ENCODE measurements at places on chromosomes 1 and 21. TPM values are rescaled to one million over a fixed set of nuclear protein-coding genes. Genes with fewer than 3 reads are reported as not detected.

RFX5 gene
- 37.8 TPM for total RNA-seq

GRCh38 chr1:117564227-117565075, 41.4 kb upstream of the TENT5C start:
- no peak for DNase-seq
- H3K4me3 ChIP-seq, result no peak overlapping the region
- peaks cover 19% of the 10 kb centered on the region for H3K27me3 ChIP-seq
- H3K4me1 ChIP-seq, result no peaks in the 10 kb centered on the region

- DNase-seq, result no peak
- no peaks in the 10 kb centered on the region for H3K27me3 ChIP-seq
- H3K36me3 ChIP-seq, result 0 out of 2 replicates have a peak, but pooled peaks cover 1% of the 10 kb centered on the region
- H3K4me3 ChIP-seq, result no peak overlapping the region
- no peak overlapping the region for H3K27ac ChIP-seq
Measured at GRCh38 chr1:243452092-243452491, 196.3 kb downstream of the SDCCAG8 start.

GRCh38 chr1:3718764-3719163, 33.5 kb upstream of the CCDC27 start:
- H3K4me3 ChIP-seq, result no peak overlapping the region
- H3K27me3 ChIP-seq, result peaks cover 32% of the 10 kb centered on the region
- no peaks in the 10 kb centered on the region for H3K4me1 ChIP-seq
- DNase-seq, result no peak

IGSF5 gene
- not detected for total RNA-seq

- no peak for DNase-seq
- H3K27ac ChIP-seq, result no peak overlapping the region
- no peaks in the 10 kb centered on the region for H3K27me3 ChIP-seq
- no peaks in the 10 kb centered on the region for H3K4me1 ChIP-seq
- no peak overlapping the region for H3K4me3 ChIP-seq
Measured at GRCh38 chr1:89309828-89310227, 37.2 kb upstream of the GBP5 start.

DNA sequence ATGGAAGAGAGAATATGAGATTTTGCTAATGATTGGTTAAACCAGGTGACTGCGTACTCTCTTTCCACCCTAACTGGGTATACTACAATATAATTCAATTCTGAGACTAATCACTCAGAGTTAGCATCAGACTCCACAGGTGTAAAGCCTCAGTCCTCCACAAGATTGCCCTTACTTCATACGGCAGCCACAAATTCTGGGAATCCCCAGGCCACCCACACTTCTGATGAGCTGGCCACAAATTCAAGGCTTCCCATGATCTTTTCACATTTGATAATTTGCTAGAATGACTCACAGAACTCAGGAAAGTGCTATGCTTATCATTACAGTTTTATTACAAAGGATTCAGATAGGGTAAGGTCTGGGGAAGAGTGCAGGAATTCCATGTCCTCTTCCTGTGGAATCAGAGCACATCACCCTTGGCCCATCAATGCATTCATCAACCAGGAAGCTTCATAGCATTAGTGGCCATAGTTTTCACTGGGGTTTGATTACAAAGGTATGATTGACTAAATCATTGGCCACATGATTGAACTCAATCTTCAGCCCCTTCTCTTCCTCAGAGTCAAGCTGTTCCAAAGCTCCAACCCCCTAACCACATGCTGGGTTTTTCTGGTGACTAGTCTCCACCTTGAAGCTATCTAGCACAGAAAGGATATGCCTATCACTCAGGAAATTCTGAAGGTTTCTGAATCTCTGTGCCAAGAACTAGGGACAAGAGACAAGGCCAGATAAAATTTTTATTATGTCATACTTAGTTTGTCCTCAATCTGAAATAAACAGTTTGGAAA, 131.7 kb downstream of the HHIPL2 start:
- no peaks in the 10 kb centered on the region for H3K27me3 ChIP-seq
- DNase-seq, result peak; percentile 64
- no peak overlapping the region for H3K4me3 ChIP-seq
- H3K27ac ChIP-seq, result no peak overlapping the region
- H3K36me3 ChIP-seq, result no peaks in the 10 kb centered on the region

DNA sequence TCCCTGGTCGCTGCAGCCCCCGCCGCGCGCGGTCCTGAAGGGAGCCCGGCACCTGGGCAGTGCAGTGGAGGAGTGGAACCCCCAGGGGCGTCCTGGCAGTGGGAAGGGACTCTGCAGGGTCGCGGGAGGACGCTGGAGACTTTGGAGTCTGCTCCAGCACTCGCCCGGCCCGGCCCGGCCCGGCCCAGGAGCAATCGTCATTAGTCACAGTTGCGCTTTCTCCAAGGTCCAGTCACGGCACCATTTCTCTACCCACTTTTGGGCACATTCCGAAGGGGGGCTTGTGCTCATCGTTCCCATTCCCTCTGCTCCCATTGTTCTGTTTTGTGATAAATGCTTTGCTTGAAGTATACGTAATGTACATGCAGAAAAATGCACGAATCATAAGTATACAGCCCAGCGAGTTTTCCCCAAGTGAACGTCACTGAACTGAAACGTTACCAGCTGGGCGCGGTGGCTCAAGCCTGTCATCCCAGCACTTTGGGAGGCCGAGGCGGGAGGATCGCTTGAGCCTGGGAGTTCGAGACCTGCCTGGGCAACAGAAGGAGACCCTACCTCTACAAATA, 999 bp downstream of the THAP3 start:
- peak; percentile 71 for DNase-seq
- H3K27ac ChIP-seq, result peak overlapping the region; percentile 85
- H3K36me3 ChIP-seq, result peaks cover 54% of the 10 kb centered on the region
- peaks cover 6% of the 10 kb centered on the region for H3K4me1 ChIP-seq
- H3K4me3 ChIP-seq, result peak overlapping the region; percentile 67

GPR157 gene
- 2.7 TPM for total RNA-seq

- peak; percentile 48 for DNase-seq
- no peak overlapping the region for H3K4me3 ChIP-seq
- H3K4me1 ChIP-seq, result peaks cover 10% of the 10 kb centered on the region
- no peaks in the 10 kb centered on the region for H3K27me3 ChIP-seq
- no peak overlapping the region for H3K27ac ChIP-seq
Measured at GRCh38 chr1:52669696-52670095, 28.5 kb downstream of the COA7 start.

TSPAN1 gene
- 0.18 TPM for total RNA-seq

DNA sequence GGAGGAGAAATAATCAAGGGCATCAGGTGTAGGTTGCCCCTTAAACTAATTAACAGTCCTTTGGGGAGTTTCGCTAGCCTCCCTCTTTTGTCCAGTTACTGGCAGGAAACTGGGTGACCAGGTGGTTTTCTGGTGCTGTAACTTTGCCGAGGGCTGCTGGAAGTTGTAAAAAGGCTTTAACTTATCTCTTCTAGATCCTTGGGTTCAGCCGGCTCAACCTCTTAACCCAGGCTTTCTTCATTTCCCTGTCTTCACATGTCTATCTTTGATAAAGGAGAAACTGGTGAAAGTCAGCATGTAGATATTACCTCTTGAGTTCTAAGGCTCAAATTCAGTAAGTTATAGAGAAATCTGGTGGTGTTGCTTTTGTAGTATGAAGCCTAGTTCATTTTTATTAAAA, 289.7 kb upstream of the NRIP1 start:
- no peaks in the 10 kb centered on the region for H3K27me3 ChIP-seq
- H3K27ac ChIP-seq, result no peak overlapping the region
- no peaks in the 10 kb centered on the region for H3K4me1 ChIP-seq
- H3K4me3 ChIP-seq, result no peak overlapping the region

DNA sequence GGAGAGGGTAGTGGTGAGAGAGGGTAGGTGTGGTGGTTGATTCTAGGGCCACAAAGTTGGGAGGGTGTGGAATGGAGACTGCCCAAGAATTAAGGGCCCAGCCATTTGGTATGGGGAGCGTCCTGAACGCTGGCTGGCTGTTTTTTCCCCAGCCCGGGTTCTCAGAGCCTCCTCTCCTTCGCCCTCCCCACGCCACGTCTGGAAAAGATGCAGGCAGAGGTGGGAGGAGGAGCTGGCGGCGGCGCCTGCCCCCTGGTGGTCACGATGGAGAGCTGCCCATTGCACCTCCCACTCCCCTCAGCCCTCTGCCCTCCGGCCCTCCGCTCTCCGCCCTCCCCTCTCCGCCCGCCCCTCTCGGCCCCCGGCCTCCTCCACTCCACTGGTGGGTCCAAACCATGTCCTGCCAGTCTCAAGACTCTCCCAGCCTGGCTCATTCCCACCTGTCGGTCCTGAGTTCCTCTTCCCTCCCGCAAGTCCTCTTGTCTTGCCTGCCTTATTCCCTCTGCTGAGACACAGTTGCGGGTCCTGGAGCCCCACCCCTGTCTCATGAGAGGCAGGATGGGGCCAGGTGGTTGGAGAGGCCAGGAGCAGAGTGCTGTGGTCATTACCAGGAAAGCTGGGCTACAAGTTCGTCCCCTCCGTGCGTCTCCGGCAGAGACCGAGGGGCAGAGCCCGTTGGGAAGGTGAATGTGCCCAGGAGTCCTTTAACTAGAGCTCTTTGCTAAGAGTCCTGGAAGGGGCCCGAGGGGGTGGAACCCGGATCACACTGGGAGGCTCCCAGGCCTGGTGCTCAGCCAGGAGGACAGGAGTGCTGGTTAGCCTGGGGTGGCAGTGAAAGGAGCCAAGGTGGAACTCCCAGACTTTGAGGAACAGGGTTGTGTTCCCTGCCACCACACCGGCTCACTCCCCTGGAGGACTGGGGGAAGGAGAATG, 22.6 kb downstream of the ETNK2 start:
- peaks cover 19% of the 10 kb centered on the region for H3K4me1 ChIP-seq
- H3K27me3 ChIP-seq, result no peaks in the 10 kb centered on the region
- no peak overlapping the region for H3K4me3 ChIP-seq
- H3K27ac ChIP-seq, result no peak overlapping the region
- peak; percentile 61 for DNase-seq

CRNN gene
- total RNA-seq, result not detected

CLDN19 gene
- not detected for total RNA-seq

DNA sequence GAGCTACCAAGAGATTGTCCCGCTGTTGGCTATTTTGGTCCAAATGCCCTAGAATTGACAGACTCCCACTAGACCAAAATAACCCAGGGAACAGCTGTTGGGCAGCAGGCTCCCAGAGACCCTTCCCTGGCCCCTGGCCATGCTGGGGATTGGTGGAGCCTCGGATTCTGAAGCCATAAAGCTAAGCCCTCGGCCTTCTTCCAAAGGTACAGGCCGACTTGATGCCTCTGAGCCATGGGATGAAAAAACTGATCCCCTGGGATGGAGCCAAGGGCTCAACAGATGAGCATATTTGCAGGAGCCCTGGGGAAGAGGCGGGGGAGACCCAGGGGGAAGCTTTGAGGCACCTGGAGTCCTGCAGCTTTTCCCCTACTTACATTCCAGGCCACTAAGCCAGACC, 1.0 kb upstream of the LRRC38 start:
- H3K36me3 ChIP-seq, result no peaks in the 10 kb centered on the region
- no peak overlapping the region for H3K27ac ChIP-seq
- DNase-seq, result no peak
- H3K4me1 ChIP-seq, result no peaks in the 10 kb centered on the region
- H3K4me3 ChIP-seq, result no peak overlapping the region

PM20D1 gene
- total RNA-seq, result not detected

LPAR3 gene
- total RNA-seq, result 0.18 TPM

DNA sequence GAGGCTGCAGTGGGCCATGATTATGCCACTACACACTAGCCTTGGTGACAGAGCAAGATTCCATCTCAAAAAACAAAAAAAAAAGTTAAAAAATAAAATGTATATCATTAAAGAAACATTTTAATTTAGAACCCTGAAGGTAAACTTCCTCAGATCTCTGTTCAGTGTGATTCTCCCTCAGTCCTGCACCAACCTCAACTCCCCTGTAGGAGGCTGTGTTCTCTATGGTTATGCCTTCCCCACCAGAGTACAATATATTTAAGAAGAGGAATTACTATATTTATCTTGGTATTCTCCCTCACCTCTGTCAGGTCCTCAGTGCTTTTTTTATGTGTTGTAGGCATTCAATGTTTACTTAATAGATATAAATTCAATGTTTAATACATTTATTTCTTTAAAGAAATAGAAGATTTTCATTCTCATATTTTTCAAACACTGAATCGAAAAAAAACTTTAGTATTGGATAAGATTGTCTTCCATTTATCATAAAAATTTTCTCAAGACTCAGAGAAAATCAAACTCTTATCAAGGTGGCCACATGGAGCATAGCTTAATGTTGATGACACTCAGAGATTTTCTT, 4.8 kb upstream of the LRRC8B start:
- peak; percentile 42 for DNase-seq
- no peak overlapping the region for H3K4me3 ChIP-seq
- H3K27ac ChIP-seq, result no peak overlapping the region
- peaks cover 2% of the 10 kb centered on the region for H3K27me3 ChIP-seq
- H3K36me3 ChIP-seq, result no peaks in the 10 kb centered on the region

STIL gene
- 17.2 TPM for total RNA-seq

OR2T34 gene
- not detected for total RNA-seq

- peaks cover 21% of the 10 kb centered on the region for H3K4me1 ChIP-seq
- peak; percentile 89 for DNase-seq
- H3K27ac ChIP-seq, result peak overlapping the region; percentile 72
- no peaks in the 10 kb centered on the region for H3K36me3 ChIP-seq
- peak overlapping the region; percentile 43 for H3K4me3 ChIP-seq
- no peaks in the 10 kb centered on the region for H3K27me3 ChIP-seq
Measured at GRCh38 chr1:110390096-110390495, 730 bp downstream of the SLC16A4 start.

GRCh38 chr1:18697541-18697940, 66.9 kb downstream of the PAX7 start:
- H3K36me3 ChIP-seq, result no peaks in the 10 kb centered on the region
- DNase-seq, result no peak
- H3K27ac ChIP-seq, result no peak overlapping the region

All from IMR-90 (cell line).